ENCODE measurements at places on chromosomes 2 and 18. TPM values are rescaled to one million over a fixed set of nuclear protein-coding genes. Genes with fewer than 3 reads are reported as not detected.

Gene SIX3
- not detected for total RNA-seq

Gene CPLX4
- total RNA-seq = not detected

Gene LIMS2
- total RNA-seq = 5.3 TPM

Gene STEAP3
- total RNA-seq = 33.2 TPM

Gene CFAP65
- not detected for total RNA-seq

Gene DTNA
- total RNA-seq = 5.8 TPM

Gene SLC38A11
- total RNA-seq = not detected

DNA sequence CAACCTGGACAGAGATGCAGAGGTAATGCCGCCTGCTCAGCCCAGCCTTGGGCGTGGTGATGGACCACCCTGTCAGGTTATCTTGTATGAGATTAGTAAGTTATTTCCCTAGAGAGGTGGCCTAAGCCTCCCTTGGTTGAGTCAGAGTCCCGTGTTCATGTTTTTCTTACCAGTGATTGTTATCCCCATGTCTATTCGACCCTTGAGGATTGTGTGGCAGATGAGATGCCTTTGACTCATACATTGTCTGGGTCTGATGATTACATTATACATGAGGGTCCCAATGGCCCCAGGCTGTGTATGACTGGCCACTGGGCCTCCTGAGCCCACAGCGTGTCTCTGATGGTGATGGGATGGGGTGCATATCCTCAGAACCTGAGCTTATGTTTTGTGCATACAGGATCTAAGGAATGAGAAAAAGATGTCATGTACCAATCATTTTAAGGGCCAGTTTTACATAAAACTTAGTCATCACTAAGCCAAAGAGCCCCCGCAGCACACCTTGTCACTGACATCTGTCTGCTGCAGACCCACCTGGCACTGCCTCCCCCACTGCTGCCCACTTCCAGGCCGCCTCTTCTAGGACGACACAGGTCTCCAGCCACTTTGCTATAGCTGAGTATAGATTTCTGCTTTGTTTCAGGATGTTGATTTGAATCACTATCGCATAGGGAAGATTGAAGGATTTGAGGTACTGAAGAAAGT is 7.7 kb downstream of the PPP1R7 start:
- peak; percentile 95 for DNase-seq

GRCh38 chr2:28435814-28436351 is 43.2 kb downstream of the FOSL2 start:
- DNase-seq = no peak

GRCh38 chr2:30178618-30179434 is 32.0 kb downstream of the YPEL5 start:
- DNase-seq = no peak

DNA sequence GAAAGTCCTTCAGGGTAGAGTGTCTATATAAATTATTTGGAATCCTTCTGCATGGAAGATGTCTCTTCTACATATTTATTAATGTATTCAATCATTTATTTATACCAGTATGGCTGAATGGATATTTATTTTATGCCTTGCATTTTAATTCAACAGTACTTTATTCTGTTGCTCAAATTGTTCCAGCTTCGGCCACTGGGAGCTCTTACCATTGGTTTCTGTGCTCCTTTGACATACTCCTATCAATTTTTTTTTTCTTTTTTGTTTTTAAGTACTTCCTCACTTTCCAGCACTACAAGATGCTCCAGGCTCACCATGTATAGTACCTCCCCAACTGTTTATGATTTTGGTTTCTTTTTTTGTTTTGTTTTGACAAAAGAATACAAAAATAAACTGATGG is 39.4 kb upstream of the WIPF1 start:
- DNase-seq = no peak

- no peak for DNase-seq
Measured at GRCh38 chr18:62912885-62913284, 197.5 kb downstream of the PHLPP1 start.

DNA sequence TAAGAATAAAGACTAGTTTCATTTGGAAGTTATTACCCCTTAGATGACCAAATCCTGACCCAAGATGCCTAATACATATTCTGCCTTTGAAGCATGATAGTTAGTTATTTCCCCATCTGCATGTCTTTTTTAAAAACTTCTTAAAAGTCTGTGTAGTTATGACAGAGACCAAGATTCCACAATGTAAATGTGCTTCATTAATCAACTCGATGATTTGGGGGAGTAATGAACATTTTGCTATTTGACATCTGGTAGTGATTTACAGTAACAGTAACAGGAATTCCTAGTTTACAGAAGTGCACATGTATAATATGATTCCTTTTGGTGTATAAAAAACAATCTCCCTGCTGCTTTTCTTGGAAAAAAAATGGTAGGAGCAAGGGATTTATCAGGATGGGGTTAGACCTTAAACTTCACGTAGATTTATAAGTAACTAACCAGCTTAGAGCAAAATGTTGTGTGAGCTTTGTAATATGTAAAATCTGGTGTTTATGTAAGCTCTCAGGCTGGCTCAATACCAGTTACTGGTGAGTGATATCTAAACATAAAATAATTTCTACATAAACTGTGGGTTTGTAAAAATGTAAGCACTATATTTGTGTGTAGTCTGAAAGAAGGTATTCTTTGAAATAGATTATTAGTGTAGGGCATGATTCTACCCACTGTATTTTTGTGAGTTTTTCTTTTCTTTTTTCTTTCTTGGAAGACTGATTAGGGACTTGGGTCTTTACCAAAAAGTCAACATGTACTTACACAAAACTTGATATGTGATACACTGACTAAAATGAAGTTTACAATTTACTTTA is 641.6 kb downstream of the EPHA4 start:
- DNase-seq = no peak

DNA sequence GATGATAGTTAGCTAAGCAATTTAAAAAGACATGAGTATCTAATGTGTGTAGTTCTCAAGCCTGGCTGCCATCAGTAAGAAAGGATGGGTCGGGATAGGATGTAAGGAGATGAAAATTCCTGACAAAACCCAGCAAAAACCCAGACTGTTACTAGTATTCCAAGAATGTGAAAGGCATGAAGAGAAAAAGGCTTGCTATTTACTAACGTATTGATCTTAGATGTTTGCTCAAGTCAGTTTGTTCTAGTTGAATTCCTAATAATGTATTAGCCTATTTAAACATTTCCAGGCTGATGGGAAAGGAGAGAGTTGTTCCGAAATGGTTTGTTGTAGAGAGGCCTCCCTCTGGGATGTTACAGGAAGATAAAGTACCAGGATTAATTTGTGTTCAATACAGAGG is 88.2 kb downstream of the ZNF532 start:
- DNase-seq = no peak

DNA sequence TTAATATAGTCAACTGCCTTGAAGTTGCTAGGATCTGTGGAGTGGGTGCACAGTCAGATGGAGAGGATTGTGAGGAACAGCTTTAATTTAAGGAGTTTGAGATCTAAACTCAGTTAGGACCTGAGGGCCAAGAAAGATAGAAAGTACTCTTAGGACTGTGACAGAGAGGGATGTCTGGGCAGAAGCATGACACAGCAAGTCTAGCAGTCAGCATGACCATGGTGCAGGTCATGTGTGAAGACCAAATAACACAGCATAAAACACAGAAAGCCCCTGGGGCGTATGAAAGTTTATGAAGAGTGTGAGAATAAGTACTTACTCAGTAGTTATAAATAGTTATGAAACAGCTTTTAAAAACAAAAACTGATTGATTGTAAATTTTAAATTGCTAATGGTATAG is 107.2 kb downstream of the GALNT1 start:
- DNase-seq = no peak

DNA sequence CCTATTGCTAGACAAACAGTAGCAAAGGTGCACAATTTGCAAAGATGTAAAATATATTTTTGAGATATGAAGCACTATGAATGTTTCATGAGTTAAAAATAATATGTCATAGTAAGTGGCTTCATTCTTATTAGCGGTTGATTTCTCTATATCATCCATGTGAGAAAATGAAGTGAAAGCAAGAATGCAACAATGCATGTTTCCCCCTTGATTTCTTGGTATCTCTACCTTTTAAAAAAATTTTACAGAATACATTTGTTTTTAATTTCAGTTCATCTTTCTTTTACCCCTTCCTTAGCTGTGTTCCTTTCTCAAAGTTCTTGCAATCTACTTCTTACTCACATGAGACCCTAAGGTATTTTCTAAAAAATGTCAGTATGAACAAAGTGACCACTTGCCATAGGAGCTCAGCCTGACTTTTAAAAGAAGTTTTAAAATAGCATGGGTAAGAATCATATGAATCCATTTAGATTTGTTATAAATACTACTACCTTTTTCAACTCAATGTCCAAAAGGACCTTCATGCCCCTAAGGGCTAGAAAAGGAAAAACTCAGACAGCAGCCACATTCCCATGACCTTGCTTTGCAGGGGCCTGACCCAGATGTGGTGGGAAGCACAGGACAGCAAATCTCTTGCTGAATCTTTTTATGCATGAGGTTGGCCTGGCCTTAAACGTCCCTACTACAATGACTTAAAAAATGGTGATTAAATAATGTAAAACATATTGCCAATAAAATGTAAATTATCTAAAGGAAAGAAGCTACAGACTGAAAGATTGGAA is 14.8 kb upstream of the SLC38A11 start:
- DNase-seq = no peak

GRCh38 chr2:28565720-28566295 is 69.9 kb downstream of the PLB1 start:
- DNase-seq = no peak

DNA sequence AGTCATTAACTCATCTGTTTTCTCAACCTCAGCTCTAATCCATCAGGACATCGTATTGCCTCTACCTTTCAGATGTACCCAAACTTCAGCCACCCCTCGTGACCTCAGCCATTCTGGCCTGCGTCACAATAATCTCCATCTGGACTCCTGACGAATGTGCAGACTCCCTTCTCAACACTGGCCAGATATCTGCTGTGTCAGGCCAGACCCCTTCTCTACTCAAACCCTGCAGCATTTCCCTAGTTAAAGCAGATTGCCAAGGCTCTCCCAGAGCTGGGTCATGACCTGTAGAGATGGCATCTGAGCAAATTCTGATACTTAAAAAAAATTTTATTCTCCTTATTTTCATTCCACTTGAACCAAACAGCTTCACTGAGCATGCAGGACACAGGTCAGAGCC is 69.5 kb upstream of the TMEM18 start:
- DNase-seq = no peak

All from SJSA1 (cell line).